Amygdala (tissue), 56 donors: ENCODE measurements at places on chromosomes 16 and 17.

GRCh38 chr16:68711421-68712139, 25.5 kb upstream of the CDH1 start:
- no peak for DNase-seq

DNA sequence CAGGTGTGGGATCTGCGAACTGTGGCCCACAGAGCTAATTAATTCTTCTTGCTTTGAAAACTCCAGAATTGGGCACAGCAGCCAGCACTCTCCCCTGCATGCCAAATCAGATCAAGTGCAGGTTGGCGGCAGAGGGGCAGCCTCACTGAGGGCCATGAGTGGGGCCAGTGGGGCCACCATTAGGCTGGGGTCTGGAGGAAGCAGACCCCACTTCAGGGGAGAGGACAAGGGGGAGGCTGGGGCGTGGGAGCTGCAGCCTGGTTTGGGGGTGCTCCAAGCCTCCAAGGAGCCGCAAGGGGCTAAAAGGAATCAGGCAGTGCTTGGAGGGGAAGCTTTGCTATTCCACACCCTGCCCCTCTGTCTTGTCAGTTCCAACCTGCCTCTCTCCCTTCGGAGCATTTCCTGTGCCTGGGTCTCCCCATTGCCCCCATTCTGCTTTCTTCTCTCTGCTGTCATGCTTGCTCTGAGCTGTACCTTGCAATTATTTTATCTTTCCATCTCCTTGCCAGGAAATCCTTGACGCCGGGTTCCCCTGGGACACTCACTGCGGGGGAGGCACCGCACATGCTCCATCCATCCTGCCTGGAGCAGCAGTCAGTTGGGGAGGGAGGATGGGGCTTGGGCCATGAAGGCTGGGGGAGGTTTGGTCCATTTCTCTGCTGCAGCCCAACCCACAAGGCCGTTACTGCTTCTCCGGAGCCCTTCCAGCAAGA, 3.3 kb upstream of the ABCC3 start:
- no peak for DNase-seq

DNA sequence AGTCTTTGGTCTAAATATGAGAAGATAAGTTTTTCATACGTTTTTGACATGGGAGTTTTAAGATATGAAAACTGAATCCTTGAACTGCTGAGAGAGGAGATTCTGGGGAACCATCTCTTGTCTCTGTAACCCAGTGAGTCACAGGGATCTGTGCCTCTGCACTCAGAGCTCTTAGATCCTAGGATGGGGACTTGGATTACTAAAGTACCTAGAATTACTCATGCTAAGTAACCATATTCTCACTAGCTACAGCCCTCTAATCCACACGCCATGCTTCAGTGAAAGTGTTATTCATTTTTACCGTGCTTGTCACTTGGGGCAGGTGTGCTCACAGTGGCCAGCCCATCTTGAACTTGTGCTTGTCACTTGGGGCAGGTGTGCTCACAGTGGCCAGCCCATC, 2.0 kb downstream of the MRM3 start:
- DNase-seq: no peak

GRCh38 chr16:68445458-68445857, 2.9 kb downstream of the SMPD3 start:
- DNase-seq: peak; percentile 11

- DNase-seq: no peak
Observed at GRCh38 chr17:32335046-32335445, 6.9 kb downstream of the C17orf75 start.

DNA sequence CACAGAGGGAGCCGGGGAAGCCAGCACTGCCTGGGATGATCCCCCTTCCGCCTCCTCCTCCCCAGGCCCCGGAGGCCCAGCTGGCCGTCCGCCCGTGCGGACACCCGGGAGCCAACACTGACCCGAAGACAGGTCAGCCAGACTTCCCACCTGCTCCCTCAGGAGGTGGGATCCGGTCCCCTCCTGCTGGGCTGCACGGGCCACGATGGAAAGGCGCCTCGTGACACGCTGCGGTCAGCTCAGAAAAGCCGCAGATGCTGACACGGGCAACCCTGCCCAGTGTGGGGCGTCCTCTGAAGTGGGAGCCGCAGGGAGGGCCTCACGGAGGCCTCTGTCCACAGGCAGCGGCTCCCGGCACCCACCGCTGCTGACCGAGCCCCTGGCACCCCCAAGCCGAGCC, 49.3 kb downstream of the CBFA2T3 start:
- no peak for DNase-seq
